ENCODE measurements at places on chromosomes 11 and 22.

DNA sequence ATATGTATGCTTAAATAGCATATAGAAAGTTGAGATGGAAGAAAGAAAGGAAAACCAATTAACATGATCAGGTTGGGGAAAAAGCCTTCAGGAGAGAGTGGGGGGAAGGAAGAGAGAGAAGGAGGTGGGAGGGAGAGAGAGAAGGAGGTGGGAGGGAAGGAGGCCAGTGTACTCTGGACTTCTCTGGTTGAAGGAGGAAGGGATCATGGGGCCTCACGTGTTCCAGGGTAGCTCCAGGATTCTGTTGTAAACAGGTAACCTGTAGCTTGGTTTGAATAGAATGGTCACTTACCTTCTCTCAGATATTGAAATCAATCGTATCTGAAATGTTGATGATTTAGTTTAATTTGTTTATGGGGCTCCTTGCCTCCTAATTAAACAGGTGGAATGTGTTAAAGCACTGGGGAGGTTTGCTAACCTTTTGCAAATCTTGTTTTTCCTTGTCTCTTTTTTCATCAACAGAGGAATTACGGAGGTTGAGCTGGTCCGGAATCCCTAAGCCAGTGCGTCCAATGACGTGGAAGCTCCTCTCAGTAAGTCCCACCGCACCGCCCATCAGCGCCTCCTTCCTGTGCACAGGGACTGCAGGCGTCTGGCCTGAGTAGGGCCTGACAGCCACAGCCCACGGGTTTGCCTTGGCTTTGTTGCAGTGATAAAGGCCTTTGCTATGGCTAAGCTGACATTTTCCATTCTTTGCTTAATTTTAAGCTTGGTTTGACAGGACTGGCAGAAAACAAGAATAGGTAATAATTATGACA, 115.9 kb downstream of the TBC1D22A start:
- no peak for DNase-seq

DNA sequence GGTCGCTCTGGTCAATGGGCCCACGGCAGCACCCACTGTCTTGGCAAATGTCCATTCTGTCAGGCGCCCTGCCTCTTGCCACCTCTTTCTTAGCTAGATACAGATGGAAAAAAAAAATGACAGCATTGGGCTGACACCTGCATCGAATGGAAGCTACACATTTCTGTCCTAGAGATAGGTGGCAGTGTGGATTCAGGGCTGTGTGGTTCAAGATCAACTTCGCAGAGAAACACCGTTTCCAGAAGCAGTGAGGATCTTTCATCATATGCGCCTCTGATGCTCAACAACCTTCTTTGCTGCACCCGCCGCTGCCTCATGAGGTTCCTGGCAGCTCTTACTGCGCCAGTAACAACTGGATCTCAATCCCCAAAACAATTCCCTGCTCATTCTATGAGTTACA, 236.3 kb downstream of the KIRREL3 start:
- DNase-seq, result peak; percentile 6

- DNase-seq, result no peak
These were observed 15.3 kb downstream of the LINC01488 start for GRCh38 chr11:69496631-69497220.

GRCh38 chr11:77085652-77086051, 17.0 kb upstream of the OMP start:
- DNase-seq, result no peak

GRCh38 chr22:44107340-44107739, 73.4 kb upstream of the PARVG start:
- DNase-seq, result no peak

DNA sequence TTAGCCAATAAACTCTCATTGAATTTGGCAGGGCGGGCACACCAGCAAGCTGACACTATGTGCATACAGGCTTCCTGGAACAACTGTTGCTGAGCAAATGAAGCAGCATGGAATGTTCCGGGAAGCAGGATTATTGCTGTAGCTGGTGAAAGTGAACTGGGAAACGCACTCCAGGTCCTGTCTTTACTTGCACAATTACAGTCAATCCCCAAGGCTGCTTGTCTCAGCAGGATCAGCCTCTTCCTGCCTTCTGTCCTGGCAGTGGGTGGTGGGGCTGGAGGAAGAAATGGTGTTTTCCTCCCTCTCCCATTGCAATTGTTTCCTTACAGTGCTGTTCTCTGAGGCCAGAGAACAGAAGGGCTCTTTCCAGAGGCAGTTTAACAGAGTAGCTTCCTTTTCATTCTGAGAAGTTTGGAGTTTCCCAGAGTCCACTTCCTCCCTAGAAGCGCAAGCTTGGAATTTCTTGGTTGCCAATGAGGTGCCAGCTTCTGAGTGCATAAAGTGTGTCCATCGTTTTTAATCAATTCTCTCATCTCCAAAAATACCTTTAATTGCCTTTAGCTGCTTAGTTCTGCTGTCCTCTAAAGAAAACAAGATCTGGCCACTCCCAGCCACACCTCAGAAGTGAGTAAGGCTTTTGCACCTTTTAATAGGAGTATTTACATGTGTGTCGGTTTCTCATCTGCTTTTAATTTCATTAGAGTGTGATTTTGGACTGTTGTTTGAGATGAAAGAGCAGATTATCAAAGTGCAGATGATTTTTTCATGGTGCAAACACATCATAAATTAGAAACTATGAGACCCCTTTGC, 19.9 kb downstream of the CD44 start:
- no peak for DNase-seq

- no peak for DNase-seq
These were observed 4.2 kb downstream of the AMPD3 start for GRCh38 chr11:10459029-10459970.

- no peak for DNase-seq
These were observed 36.9 kb downstream of the UBASH3B start for GRCh38 chr11:122692444-122692843.

DNA sequence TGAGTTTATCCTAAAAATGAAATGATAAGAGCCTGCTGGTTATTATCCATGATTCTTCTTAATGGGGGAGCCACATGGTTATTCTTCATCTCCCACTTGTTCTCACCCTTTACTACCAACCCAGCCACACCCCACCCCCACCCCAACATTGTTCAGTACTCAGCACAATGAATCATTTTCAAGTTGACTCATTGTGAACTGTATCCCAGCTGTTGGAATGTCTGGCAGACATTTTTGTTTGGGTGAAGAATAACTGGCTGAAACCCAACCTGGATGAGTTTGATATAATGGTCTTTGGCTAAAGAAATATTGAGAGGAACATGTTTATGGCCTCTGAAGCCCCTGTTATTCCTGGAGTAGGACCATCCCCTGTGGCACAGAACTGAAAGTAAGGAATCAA, 136.2 kb downstream of the ELP4 start:
- DNase-seq, result peak; percentile 83

GRCh38 chr11:46296528-46297448, 19.3 kb downstream of the CREB3L1 start:
- no peak for DNase-seq

GRCh38 chr11:64056213-64056785, 20.6 kb downstream of the FLRT1 start:
- DNase-seq, result no peak

GRCh38 chr11:130034236-130034635, 31.6 kb upstream of the PRDM10 start:
- no peak for DNase-seq

- DNase-seq, result no peak
These were observed 3.5 kb upstream of the POU2F3 start for GRCh38 chr11:120236169-120237107.

- DNase-seq, result peak; percentile 11
These were observed 16.5 kb downstream of the ZBTB16 start for GRCh38 chr11:114075891-114076441.

- no peak for DNase-seq
These were observed 2.3 kb downstream of the STT3A start for GRCh38 chr11:125594958-125595357.

- DNase-seq, result no peak
These were observed at the start of gene CARD10 for GRCh38 chr22:37519268-37520195. CARD10 (minus strand) TSS chr22:37519415; CDS start chr22:37519200, 215 bp downstream.

GRCh38 chr22:17559188-17559587, 4.1 kb upstream of the SLC25A18 start:
- no peak for DNase-seq

- no peak for DNase-seq
These were observed 21.2 kb downstream of the SLC5A12 start for GRCh38 chr11:26700574-26701235.

DNA sequence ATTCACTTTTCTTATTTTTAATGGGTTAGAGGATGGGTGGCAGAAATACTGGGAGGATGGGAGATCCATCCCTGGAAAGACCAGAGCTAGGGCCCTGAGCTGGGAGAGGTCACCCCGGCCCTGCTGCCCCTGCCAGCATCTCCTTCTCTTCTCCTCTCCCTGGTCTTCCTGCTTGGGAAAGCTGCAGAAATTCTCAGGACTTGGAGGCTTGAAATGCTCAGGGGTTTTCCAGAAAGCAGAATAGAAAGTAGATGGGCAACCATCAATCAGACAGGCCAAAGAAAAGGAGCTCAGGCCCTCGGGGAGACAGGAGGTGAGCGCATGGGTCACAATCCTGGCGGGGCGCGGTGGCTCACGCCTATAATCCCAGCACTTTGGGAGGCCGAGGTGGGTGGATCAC, 1.5 kb downstream of the APOBEC3H start:
- DNase-seq, result no peak

- no peak for DNase-seq
These were observed 18.3 kb downstream of the MS4A6A start for GRCh38 chr11:60164550-60165075.

GRCh38 chr11:125505492-125506080, 9.5 kb upstream of the FEZ1 start:
- DNase-seq, result no peak

GRCh38 chr22:29701155-29701999, 18.4 kb upstream of the CABP7 start:
- DNase-seq, result no peak

- DNase-seq, result no peak
These were observed 1377.4 kb downstream of the BRD1 start for GRCh38 chr22:48450188-48450825.

- DNase-seq, result no peak
These were observed 17.7 kb downstream of the CDKN1C start for GRCh38 chr11:2867722-2868505.

DNA sequence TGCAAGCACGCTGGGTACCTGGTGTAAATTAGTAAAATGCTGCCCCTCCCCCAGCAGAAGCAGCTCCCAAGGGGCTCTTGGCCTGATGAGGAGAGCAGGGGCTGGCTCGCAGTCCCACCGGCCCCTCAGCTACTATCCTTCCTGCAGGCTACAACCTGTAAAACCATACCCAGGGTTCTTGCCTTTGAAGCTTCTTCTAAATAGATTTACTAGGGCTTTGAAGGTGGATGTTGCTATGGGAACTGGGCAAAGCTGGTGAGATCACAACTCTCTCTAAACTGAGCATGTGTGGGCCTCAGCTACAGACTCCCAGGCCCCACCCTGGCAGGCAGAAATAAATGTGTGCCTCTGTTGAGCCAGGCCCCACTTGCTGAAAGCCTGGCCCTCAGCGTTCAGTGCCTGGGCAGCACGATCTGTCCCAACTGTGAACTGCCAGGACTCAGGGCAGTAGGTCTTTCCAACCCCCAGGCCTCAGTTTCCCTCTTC, 18.5 kb downstream of the CD5 start:
- DNase-seq, result peak; percentile 12

DNA sequence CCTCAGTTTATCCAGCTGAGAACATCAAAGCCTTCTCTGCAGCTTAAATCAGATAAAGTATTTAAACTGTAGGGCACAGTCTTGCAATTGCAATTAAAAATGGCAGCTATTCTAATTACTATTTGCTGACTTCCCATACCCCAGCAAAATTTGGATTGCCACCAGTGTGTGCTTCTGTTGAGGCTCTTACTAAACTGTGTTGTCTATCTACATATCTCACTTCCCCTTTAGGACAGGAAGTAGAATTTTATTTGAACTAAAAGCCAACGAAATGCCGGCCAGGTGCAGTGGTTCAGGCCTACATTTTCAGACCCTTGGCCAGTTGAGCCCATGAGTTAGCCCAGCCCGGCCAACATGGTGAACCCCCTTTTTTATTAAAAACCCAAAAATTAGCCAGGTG, 7.1 kb downstream of the SAA4 start:
- no peak for DNase-seq

DNA sequence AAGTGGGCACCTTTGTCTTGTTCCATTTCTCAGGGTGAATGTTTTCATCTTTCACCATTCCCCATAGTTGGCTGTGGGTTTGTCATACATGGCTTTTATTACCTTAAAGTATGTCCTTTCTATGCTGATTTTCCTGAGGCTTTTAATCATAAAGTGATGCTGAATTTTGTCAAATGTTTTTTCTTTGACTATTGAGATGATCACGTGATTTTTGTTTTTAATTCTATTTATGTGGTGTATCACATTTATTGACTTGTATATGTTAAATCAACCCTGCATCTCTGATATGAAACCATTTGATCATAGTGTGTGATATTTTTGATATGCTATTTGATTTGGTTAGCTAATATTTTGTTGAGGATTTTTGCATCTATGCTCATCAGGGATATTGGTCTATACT, 216.4 kb upstream of the FAT3 start:
- no peak for DNase-seq

DNA sequence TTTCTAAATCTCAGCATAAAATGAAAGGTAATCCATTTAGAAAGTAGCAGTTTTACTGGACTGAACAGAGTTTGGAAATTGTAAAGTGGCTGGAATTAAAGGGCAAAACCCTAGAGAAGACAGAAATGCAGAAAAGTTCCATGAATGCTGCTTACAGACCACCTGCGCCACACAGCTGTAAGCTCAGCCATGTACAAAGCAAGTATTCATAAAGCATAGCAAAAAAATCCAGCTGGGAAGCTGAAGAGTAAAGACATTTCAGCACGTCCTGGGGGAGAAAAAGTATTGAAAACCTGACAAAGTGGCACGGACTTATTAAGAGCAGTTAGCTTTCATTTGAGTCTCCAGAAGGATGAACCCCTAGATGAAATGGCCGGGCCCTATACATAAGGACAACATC, 220.1 kb upstream of the CNTN5 start:
- DNase-seq, result no peak

DNA sequence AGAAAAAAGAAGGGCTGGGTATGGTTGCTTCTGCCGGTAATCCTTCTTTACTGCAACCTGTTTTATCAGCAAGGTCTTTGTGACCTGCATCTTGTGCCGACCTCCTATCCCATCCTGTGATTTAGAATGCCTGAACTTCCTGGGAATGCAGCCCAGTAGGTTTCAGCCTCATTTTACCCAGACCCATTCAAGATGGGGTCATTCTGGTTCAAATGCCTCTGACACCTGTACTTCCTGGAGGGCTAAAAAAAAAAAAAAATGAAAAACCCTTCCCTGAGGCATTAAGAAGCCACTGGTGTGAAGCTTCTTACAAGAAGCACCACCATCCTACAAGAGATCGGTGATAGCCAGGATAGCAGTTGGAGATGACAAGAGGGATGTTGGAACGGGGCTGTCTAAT, 54.6 kb upstream of the TREH start:
- no peak for DNase-seq

DNA sequence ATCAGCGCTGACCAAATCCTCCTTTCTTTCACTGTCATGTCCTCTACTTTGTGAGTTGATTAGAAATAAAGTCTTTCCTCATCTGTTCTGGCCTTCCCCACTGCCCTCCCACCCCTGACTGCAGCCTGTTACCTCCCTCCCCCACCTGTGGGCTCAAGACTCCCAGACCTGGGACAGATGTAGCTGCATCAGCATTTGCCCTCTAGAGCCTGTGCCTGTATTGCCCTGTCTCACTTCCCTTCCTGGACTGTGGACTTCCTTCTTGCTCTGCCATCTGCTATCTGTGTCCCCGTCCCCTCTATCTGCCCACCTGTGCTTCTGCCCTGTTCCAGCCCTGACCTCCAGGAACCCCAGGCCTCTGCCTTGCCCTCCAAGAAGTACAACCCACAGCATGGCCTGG, 122.5 kb downstream of the GALNT18 start:
- no peak for DNase-seq
